Suprapubic skin (tissue), 4 donors: ENCODE measurements at places on chromosomes 1 and 21. TPM values are rescaled to one million over a fixed set of nuclear protein-coding genes. Genes with fewer than 3 reads are reported as not detected.

GRCh38 chr1:114234408-114235124 lies 80.9 kb upstream of the SYT6 start:
- no peak for DNase-seq

DNA sequence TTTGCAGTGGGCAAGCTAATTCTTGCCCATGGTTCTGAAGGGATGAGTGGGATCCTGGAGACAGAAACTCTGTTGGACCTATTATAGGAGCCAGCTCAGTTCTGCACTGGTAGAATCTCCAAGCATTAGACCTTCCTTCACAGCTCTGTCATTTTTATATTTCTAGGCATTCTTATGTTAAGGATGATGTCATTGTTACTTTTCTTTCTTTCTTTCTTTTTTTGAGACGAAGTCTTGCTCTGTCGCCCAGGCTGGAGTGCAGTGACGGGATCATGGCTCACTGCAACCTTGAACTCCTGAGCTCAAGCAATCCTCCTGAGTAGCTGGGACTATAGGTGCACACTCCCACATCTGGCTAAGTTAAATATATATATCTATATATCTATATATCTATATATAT lies 7.5 kb downstream of the PFKFB2 start:
- DNase-seq = no peak

DNA sequence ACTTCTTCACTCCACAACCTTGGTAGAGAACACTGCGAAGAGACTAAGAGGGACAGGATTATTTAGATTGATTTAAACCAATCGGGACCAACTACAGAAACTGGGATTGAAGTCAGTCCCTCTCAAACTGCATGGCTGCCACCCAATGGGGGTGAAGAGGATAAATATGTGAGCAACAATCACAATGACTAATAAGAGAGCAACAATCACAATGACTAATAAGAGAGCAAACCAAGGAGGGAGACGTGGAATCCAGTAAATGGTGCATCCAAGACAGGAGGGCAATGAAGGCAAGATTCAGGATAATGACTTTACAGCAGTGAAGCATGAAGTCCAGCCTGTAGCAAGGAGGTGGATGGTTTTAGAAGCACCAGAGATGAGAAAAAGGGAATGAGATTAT lies 322.8 kb downstream of the TTLL7 start:
- no peak for DNase-seq

DNA sequence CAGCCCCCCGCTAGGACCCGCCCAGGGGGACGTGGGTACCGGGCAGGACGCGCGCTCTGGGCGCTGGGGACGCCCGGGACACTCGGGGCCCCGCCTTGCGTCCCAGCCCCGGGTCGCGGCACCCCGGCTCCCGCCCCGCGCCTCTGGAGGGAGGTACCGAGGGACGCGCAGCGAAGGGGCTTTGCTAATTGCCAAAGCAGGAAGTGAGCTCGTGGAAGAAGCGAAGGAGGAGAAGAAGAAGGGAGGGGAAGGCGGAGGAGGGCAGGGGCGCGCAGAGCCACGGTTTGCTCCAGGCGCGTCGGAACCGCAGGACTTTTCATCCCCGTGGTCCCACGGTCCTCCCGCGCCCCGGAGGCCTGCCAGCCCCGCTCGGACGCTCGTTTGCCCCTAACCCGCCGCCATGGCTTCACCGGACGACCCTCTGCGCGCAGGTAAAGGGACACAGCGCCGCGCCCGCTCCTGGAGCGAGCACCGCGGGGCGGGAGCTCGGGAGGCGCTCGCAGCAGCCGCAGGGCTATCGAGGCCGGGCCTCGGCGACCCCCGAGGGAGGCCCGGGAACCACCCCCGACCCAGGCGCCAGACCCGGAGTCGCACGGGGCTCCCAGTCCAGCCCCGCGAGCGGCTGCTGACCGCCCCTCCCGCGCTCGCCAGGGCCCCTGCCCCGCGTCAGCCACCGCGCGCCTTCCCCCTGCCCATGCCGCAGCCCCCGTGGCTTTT lies 1.3 kb downstream of the EDARADD start:
- DNase-seq = peak; percentile 63

GRCh38 chr1:239139801-239140200 lies 246.6 kb upstream of the CHRM3 start:
- no peak for DNase-seq

DNA sequence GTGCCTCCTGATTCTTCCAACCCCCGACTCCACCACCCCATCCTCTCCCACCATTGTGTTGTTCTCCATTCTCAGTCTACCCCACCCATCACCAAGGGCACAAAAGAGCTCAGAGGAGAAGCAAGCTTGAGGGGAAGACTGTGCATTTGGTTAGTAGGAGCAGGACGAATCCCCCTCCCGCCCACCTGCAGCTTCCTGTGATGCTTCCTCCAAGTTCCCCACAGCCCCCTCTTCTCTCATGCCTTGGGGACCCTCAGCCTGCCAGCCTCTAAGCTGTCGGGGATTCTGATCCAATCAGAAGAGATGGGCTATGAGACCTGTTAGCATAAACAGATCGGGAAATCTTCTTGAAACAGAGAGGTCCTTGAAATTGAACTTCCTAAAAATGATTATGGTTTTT lies 22.2 kb upstream of the CAPZB start:
- no peak for DNase-seq

GRCh38 chr1:2555634-2556276 lies 416 bp upstream of the TNFRSF14 start:
- peak; percentile 95 for DNase-seq

- no peak for DNase-seq
Observed at GRCh38 chr1:216916890-216917438, 193.7 kb upstream of the ESRRG start.

DNA sequence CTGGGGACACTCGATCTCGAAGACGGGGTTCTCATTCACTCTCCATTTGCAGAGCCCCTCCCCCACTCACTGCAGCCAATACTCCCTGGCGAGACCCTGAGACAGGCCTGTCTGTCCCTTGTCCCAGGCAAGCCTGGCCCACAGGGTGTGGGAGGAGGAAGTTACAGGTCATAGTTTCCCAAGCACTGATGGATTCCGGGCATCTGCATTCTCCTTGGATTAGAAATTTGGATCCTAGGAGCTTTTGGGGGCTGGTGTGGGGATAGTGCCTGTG lies 11.3 kb downstream of the WNT3A start:
- DNase-seq = no peak

DNA sequence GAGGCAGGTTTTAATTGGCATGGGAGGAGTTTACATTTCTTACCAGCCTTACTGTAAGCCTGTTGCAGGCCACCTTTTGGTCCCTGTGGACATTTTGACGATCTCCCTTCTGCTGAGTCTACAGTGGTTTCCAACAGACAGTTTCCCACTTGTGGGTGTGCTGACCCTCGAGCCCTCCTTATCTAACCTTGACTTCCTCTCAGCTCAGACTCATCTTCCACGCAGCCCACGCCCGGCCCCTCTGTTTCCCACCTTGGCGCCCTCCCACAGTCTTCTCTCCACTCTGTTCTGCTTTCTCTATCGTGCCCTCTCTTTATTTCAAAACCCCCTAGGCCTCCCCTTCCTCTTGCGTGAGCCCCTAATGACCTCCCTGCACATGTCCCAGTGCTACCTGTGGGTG lies 6.1 kb upstream of the ARL8A start:
- no peak for DNase-seq

GRCh38 chr1:179663810-179664209 lies 72.2 kb downstream of the TDRD5 start:
- DNase-seq = no peak

DNA sequence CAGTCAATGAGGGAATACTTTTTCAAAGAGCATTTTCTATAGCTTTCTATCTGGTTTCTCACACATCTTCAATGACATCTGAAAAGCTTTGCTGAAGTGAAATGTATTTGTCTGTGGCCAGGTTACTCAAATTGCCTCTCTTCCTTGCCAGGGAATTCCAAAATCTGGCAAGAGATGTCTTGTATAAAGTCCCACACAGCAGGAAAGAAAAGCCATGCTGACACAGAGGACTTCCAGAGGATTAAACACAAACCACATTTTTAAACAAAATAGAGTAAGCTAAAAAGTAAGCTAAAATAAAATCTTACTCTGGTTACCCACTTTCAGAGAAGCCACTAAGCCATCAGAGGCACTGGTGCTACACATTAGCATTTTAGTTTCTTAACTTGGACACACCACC lies 93.1 kb upstream of the BCAR3 start:
- DNase-seq = no peak

- DNase-seq = no peak
Observed at GRCh38 chr1:32954168-32954567, 10.4 kb downstream of the RNF19B start.

DNA sequence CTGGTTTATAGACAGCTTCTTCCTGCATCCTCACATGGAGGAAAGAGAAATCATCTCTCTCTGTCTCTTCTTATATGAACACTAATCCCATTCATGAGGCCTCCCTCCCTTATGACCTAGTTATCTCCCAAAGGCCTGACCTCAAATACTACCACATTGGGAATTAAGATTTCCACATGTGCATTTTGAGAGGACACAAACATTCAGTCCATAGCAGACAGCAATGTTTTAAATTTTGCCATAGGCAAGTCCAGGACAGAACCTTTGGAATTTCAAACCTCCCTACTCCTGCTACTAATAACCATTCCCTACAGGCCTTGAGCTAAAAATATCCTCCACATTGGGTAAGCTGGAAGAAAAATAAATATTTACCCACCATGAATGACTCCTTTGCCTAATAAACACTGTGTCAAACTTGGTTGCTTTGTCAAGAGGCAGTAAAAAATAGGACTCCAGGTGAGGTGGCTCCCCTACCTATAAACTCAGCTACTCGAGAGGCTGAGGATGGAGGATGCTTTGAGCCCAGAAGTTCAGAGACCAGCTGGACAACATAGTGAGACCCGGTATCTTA lies 113.7 kb downstream of the ZNF281 start:
- DNase-seq = no peak

DNA sequence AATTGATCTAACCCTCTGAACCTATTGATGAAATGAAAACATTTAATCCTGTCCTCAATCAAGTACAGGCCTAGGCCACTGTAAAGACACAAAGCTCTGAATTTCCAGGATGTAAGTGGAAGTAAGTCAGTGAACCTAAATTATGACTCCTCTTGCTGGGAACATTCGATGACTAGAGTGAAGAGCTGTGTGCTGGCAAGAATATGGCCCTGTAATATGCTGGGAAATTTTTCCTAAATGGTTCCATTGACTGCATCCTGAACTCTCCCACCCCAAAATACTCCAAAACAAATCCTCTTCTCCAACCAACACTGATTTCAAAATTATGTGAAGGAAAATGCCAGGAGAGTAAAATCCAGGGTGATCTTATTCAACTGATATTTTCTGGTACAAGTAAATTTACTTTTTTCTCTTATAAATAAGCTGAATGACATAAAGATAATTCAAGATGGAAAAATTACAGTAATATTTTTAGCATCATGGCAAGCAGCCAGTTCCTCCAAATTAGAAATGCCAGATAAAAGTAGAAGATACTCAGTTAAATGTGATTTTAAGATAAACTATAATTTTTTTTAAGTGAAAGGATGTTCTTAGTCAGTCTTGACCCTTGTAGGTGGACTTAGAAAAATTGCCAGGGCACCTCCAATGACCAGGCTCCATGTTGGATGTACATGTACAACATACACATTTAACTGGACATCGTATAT lies 269.4 kb downstream of the PTGER3 start:
- no peak for DNase-seq

- no peak for DNase-seq
Observed at GRCh38 chr21:33978585-33978984, 63.0 kb upstream of the ATP5PO start.

DNA sequence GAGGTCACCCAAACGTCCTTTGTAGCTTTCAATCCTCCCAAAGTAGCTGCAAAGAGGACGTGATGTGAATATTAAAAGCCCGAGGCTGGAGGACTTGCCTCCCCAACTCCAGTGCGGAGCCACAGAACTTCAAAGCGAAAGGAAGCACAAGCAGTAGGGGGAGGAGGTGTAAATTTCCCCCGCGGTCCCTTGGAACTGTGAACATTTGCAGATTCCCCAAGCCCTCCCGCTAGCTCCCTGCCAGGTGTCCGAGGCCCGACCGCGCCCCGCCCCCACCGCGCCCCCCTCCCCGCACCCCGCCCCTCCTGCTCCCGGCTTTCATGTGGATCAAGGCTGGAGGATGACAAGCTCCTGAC lies 41.5 kb upstream of the HAO2 start:
- DNase-seq = no peak

GRCh38 chr1:14242123-14242522 lies 356.4 kb upstream of the KAZN start:
- DNase-seq = no peak

DNA sequence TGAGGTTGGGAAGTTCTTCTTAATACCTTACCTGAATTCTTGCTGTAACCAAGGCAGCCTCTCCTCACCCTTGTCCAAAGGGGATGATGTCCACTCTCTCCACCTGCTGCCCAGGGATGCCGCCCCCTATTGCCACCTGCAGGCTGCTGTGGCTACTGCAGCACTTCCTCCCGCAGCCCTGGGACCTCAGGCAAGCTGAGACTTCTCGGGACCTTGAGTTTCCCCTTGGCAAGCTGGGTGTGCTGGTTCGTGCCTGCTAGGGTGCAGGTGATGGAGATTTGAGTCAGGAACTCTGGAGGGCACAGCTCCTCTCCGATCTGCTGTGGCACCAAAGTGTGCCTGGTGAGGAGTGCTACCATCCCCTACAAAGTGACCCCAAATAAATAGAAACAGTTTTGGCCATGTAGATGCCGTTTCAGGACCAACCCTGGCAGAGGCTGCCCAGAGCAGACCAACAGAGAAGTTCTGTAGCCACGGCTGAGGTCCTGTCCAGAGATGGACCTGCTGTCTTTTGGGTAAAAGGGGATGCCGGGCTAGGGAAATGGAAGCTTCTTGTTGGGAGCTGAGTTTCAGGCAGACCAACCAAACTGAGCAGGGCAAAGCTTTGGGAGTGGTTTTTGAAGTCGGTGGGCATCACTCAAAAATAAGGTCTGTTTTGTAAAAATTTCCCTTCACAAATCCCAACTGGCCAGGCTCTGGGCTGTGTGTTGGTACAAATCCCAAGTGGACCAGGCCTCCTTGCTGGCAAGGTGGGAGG lies 31.7 kb downstream of the RUNX3 start:
- peak; percentile 63 for DNase-seq

- peak; percentile 91 for DNase-seq
Observed at GRCh38 chr1:65002508-65003315, 36.4 kb upstream of the JAK1 start.

DNA sequence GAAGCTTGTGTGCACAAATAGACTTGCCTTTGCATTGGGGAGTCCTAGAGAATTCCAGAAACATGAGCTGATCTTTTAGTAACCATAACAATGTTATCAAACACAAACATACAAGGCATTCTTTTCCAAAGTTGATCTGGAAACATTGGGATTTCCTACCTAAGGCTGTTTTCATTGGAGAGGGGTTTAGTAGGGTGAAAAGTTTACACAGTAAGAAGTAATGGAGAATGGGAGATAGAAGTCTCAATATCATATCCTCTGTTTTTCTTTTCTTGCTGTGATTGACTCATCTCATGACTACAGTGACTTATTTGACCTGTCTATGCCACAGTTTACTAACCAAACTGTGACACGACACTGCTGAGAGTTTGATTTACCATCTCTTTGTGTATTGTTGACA lies 65.6 kb upstream of the PLA2G4A start:
- no peak for DNase-seq

The C1QB gene
- 14.5 TPM for total RNA-seq

The CD52 gene
- 2.3 TPM for total RNA-seq

The TMEM9 gene
- total RNA-seq = 38.3 TPM

The NKAIN1 gene
- total RNA-seq = 2.5 TPM

The ZNF695 gene
- total RNA-seq = not detected

The OR10Z1 gene
- not detected for total RNA-seq

The SPATA45 gene
- total RNA-seq = not detected
